ENCODE measurements at places on chromosomes 4 and X.

- peak; percentile 19 for ATAC-seq
Measured at GRCh38 chr4:41178372-41179370, 35.7 kb downstream of the APBB2 start.

DNA sequence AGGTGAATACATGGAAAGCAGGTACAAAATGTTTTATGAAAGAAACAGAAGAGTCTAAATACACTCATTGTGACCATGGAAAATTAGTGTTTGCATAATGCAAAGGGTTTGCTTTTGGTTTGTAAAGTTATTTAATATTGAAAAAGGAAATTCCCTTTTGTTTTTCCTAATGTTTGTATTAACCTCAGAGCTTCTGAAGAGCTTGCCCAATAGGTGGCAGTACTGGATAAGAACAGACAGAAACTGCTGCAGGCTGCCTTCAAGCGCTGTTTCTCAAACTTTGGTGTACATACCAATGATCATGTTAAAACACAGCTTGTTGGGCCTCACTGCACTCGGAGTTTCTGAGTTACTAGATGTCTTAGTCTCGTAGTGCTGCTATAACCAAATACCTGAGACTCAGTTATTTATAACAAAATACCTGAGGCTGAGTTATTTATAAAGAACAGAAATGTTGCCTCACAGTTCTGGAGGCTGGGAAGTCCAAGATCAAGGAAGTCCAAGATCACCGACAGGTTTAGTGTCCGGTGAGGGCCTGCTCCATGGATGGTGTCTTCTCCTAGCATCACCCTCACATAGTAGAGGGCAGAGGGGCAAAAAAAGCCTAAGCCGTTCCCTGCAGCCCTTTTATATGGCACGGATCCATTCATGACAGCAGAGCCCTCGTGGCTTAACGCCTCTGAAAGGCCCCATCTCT is 54.2 kb downstream of the SUPT20HL2 start:
- peak; percentile 94 for ATAC-seq

DNA sequence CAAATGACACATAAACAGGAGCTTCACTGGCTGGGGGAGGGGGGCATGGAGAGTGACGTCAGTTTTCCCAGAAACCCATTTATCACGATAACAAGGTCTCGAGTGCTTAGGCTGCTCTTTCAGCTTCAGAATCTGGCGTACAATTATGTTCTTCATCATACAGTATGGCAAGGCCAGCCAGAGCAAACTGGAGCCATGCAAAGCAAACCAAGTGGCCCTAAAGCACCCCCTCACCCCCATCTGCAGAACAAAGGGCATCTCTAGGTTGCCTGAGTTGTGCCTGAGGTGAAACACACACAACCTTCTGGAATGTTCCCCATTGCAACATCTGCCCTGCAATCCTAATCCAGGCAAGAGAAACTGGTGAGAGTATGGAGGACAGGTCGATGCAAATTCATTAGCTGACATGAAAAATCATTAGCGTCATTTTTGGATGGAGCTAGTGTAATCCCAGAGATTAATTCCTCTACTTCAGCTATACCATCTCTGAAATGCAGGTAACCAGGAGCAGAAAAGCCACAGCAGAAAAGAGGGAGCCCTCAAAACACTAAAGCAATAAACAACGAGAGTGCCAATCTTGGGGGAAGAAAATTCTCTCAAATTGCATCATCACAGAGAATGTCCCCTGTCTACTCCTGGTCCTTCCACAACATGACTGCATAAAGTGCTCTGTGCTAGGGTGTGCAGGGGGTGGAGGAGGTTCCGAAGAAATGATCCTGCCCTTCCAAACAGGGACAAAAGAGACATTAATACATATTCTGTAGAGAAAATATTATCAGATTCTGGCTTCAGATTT is 1.8 kb downstream of the SEPTIN6 start:
- no peak for ATAC-seq

GRCh38 chr4:24655326-24655725 is 71.0 kb upstream of the DHX15 start:
- no peak for ATAC-seq

DNA sequence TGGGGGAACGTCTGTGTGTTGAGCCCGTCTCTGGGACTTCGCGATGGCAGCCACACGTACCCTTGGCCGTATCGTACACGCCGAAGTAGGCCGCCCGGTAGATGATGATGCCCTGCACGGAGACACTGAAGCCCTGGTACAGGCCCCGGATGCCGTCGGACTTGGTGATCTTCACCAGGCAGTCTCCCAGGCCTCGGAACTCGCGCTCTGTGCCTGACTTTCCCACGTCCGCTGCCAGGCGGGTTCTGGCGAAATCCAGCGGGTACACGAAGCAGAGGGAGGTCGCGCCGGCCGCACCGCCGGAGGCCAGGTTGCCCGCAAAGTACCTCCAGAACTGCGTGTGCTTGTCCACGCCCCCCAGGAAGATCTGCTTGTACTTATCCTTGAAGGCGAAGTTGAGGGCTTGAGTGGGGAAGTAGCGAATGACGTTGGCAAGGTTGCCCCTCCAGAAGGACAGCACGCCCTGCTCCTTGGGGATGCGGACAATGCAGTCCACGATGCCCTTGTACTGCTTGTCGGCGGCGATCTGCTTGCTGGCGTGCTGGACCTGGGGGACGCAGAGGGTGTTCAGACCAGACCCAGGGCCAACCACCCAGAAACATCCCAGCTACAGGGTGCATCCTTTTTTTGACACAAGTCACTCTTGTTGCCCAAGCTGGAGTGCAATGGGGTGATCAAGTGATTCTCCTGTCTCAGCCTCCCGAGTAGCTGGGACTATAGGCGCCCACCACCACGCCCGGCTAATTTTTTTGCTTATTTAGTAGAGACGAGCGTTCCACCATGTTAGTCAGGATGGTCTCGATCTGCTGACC is 2.5 kb downstream of the SLC25A6 start:
- no peak for ATAC-seq

- peak; percentile 66 for ATAC-seq
Measured at GRCh38 chr4:79330720-79331119, 4.9 kb upstream of the NAA11 start.

GRCh38 chrX:97309487-97310116 is 425.9 kb downstream of the RPA4 start:
- no peak for ATAC-seq

- ATAC-seq: no peak
Measured at GRCh38 chr4:27442146-27442545, 581.5 kb downstream of the STIM2 start.

GRCh38 chr4:170134821-170135220 is 45.1 kb upstream of the AADAT start:
- no peak for ATAC-seq

DNA sequence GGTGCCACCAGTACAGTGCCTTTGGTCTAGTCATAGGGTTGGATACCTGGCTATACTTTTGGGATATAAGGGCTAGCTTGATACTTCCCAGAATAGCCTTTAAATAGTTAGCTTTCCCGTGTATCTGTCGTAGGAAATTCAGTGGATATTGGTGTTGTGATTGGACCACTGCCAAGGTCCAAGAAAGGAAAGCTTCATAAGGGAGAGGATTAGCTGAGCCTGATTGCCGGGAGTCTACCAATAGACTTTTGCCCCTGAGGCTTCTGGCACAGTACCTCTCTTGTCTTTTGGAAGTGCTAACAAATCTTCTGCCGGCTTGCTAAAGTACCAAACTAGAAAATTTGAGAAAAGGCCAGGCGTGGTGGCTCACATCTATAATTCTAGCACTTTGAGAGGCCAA is 350.6 kb downstream of the CHIC1 start:
- no peak for ATAC-seq

GRCh38 chrX:8811611-8812010 is 10.4 kb upstream of the FAM9A start:
- no peak for ATAC-seq

GRCh38 chr4:54941994-54942552 is 183.3 kb downstream of the KDR start:
- ATAC-seq: no peak

GRCh38 chr4:168509786-168510185 is 12.9 kb downstream of the PALLD start:
- ATAC-seq: no peak

DNA sequence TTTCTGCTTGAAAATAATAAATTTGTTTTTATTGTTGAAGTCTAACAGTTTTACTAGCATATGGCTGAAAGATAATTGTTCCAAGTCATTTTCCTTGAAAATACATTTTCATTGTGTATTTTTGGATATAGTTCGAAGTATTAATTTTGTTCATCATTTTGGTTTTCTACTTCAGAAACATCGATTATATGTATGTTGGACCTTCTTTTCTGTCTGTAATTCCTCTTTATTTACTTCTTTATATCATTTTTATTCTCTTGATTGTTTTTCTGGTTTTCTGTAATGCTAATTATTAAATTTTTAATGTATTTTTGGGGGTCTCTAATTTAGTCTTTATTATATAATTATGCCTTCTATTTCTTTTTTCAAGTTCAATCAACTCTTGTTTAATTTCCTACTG is 407.1 kb upstream of the FRG1 start:
- ATAC-seq: no peak

- ATAC-seq: no peak
Measured at GRCh38 chrX:9222299-9222698, 188.4 kb upstream of the FAM9B start.

GRCh38 chrX:52359614-52360232 is 9.1 kb upstream of the XAGE2 start:
- no peak for ATAC-seq

DNA sequence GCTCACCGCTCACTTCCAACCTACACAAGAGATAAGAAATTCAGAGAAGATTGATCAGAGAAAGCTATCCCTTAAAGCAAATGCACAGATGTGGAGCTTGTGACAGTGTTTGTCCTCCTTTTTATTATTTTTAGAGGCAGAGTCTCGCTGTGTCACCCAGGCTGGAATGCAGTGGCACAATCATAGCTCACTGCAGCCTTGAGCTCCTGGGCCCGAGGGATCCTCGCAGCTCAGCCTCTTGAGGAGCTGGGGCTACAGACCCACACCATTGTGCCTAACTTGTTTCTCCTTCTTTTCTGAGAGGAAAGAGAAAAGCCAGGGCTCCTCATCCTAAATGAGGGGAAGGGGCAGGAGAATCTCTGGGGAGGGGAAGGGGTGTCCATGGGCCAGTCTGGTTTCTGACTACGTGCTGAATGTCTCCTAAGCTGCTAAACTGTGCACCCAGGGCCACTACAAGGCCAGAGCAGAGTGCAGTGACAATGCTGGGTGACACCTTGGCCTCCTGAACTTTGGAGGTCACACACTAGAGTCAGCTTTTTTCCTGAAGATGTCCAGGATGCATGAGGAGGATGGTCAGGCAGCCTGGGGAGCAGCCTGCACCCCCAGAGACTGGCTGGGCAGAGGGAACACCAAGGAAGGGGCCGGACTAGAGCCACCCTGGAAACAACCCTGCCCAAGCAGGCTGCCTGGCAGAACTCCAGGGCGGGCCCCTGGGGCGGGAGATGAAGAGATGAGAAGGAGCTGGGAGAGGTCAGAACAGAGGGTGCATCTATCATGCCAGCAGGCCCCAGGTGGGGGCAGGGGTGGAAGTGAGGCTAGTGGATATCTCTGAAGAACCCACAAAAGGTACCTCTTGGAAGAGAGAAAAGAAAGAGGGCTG is 55.5 kb upstream of the PROM1 start:
- no peak for ATAC-seq

DNA sequence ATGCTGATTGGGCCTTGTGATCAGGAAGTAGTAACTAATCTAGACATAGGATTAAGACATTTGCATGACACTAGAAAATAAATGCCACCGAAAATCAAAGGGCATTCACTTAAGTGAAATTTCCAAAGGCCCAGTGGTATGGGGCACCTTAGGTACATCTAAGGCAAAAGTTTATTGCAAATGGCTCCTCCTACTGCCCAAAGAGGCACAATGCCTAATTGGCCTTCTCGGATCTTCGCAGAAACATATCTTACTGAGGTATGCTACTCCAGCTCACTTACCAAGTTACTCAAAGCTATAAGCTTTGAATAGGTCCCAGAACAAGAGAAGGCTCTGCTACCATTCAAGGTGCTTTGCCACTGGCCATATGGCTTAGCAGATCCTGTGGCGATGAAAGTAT is 174.8 kb upstream of the CXCL13 start:
- no peak for ATAC-seq

DNA sequence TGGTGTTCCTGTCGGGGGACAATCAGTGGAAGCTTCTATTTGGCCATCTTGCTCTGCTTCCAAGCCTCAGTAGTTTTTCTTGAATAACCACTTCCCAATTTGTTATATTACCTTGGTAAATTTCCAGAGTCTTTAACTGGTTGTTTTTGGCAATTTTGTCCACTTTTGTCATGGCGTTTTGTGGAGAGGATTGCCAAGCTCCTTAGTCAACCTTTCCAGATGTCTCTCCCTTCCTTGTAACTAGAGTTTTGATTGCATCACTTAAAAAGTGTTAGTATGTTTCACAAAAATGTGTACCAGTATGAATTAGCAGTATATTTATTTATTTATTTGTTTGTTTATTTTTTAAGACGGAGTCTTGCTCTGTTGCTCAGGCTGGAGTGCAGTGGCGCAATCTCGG is 15.8 kb upstream of the UXT start:
- ATAC-seq: no peak

DNA sequence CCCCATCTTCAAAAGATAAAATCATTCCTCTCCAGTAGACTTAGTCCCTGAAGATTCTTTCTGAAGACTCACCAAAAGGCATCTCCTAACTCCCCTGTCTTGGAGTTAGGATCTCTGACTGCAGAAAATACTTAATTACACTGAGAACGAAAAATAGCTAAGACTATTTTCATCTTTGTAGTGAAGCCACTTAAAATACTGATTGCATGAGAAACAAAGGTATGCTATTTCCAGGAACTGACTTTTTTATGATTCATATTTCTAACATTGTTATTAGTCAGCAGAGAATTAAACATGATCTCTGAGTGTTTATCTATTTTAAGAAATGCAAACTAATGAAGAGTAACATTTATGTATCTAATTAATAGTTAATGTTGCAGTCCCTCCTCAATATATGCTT is 71.8 kb upstream of the NR3C2 start:
- no peak for ATAC-seq

GRCh38 chr4:62119195-62119594 is 919.1 kb downstream of the ADGRL3 start:
- peak; percentile 92 for ATAC-seq

- peak; percentile 26 for ATAC-seq
Measured at GRCh38 chr4:1720163-1720983, 750 bp downstream of the TMEM129 start.

DNA sequence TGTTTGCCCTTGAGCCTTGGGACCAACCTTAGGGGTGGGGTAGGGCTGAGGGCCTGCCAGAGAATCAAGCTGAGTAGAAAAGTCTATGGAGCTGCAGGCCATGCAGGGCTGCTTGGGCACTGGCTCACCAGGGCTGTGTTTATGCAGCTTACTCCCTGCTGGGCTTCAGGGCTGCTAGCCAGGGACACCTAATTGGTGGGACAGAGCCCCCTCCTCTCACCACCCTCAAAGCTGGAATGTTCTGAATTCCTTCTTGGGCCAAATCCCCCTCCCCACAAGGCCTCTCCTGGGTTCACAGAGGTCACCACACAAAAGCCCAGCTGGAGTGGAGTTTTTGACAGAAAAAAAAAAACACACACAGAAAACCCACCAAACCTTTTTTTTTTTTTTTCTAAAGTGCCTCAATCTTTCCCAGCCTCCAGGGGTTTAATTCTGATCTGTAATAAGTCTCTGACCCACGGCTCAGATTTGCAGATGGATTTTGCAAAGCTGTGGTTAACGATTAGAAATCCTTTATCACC is at the start of gene CLDN2:
Gene CLDN2 (plus strand): TSS at position 471 of the 521 bp plus-strand sequence. CDS start 7,827 bp downstream, outside the sequence.
- ATAC-seq: no peak

Measured in SK-N-SH treated with all-trans-retinoic acid at 6 μM for 48 hours (cell line).